ENCODE measurements at places on chromosomes 11 and 22.

DNA sequence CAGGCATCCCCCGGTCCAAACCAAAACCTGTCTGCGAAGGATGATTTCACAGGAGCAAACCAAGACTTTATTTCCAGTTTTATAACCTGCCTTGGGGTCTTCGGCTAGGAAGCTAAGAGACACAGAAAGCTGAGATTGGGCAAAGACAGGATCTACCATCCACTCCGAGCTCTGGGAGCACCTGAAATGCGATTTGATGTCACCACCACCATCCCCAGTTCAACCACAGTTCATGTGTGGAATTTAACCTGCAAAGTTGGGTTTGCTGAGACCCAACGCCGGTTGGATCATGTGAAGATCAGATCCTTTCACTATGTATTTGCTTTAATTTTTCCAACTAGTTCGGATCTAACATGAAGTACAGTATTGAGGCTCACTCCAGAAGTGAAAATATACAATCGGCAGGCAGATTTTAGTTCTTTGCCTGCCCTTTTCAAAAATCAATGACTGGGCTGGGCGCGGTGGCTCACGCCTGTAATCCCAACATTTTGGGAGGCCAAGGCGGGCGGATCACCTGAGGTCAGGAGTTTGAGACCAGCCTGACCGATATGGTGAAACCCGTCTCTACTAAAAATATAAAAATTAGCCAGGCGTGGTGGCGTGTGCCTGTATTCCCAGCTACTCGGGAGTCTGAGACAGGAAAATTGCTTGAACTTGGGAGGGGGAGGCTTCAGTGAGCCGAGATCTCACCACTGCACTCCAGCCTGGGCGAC lies 1.4 kb upstream of the C11orf24 start:
- DNase-seq = no peak

- DNase-seq = no peak
Observed at GRCh38 chr22:40641269-40641668, 4.8 kb upstream of the MRTFA start.

GRCh38 chr11:120432056-120433018 lies 79.2 kb upstream of the GRIK4 start:
- no peak for DNase-seq

GRCh38 chr22:20019661-20020532 lies 1.0 kb upstream of the TANGO2 start:
- DNase-seq = no peak

DNA sequence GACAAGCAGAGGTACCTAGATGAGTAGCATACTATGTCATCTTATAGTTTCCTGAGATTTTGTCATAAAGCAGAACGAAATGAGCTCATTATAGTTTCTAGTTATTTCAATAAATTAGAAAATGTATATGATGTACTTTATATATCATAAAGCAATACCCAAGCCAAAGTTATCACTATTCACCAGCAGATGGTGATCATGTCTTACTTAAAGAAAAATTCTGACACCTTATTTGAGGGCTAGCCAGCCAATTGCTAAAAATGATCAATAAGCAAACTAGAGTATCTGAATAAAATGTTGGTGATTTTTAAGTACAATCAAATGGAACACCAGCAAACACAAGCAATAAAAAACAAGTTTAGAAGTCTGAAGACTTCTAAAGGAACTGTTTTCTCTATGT lies 44.1 kb downstream of the RSF1 start:
- no peak for DNase-seq

GRCh38 chr11:44446366-44446762 lies 119.1 kb upstream of the CD82 start:
- DNase-seq = no peak

DNA sequence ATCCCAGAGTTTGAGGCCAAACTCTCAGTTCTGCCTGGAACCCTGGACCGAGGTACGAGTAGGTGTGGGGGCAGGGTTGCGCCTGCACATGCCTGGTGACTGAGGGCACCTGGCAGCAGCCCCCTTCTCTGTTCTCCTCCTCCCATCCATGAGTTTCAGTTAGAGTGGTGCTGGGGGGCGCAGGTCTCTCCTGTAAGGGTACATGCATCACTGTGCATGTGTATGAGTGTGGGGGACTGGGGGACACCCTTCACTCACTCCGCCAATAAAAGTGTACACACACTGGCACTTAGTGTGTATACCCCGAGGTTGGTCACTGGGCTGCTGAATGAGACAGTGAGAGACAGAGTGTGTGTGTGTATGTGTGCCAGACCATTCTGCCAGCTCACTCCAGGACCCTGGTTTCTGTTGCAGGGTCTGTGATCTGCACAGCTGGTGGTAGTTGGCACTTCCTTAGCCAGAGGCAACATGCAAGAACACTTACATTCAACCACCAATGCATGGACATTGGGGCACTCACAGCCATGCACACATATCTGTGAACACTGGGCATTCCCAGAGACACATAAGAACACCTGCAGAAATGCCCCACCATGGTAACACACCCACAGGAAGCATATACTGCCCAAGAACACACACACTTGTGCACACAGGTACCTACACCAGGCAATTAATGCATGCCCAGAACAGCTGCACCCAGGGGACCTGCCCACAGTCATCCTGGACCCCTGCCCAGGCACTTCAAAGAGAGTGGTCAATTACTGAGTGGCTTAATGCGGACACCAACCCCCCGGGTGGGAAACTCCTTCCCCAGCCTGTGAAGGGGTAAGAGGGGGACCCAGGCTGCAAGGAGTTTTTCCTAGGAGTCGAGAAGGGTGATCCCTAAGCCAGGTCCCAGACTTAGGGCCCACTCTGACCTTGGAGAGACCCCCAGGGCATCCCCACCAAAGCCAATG lies 1.2 kb upstream of the NRXN2 start:
- no peak for DNase-seq

All from activated T-helper 1 cell treated with Interleukin-2 at 50 U/mL for 16 hours (primary cell).